ENCODE measurements at places on chromosomes 4 and X. TPM values are rescaled to one million over a fixed set of nuclear protein-coding genes. Genes with fewer than 3 reads are reported as not detected.

DNA sequence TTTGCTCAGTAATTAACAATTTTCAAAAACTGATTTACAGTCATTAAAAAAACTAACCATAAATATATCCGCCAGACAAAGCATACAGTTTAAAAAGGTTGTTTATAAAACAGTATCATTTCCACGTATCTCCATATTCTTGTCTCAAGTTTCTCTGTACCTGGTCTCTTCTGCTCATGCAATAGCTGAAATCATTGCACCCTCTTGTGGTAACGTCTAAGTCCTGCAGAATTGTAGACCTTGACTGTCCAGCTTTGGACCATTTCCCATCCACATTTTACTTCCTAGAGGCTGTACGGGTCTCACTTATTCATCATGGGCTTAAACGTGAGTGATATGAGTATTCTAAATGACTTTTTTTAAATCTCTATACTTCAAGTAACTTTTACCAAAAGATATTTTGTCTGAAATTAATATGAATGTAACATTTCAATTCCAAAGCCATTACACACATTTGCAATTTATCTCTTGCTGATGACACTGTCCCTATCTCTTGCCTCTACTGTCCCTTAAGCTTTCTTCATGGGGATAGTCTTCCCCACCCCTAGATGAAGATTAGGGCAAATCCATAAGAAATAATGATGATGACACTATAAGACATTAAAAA is 118.5 kb downstream of the BTC start:
- DNase-seq, result no peak

- no peak for DNase-seq
Measured at GRCh38 chr4:13704035-13704434, 76.5 kb upstream of the BOD1L1 start.

DNA sequence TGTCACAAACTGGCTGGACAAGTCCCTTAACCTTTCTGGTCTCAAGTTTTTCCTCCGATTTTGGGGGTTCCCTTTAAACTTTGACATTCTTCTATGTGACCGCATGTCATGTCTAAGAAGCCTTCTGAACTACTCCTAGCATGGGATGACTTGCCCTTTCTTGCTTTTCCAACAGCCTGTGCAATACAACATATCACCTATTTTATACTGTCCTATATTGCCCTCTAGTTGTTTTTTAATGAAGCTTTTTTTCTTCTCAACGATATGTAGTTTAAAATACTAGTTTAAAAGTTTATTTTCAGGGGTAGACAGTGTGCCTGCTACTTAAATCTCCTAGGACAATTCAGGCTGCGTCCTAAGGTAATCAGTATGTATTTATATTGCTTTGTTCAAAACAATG is 1.0 kb upstream of the IGBP1 start:
- DNase-seq, result no peak

AFF2 gene
- 0.53 TPM for polyA plus RNA-seq
